ENCODE measurements at places on chromosomes 11 and 22.

DNA sequence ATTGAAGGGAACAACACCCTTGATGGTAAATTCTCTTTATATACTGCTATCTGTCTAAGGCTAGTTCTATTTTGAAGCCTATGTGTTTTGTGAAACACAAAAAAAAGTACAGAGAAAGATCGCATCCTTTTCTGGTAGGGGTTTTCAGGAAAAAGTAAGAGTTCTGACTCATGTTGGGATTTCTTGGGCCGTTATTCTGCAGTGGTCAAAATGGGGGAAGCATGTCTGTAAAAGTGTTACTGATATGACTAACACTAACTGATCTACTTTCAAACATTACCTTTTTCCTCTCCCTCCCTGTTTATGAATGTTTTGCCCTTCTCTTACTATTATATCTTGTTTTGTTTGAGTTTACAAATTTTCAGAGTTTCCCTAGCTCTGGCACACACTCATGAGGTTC lies 53.9 kb downstream of the CTNND1 start:
- no peak overlapping the region for H3K4me3 ChIP-seq
- DNase-seq, result no peak
- H3K27me3 ChIP-seq, result no peaks in the 10 kb centered on the region

DNA sequence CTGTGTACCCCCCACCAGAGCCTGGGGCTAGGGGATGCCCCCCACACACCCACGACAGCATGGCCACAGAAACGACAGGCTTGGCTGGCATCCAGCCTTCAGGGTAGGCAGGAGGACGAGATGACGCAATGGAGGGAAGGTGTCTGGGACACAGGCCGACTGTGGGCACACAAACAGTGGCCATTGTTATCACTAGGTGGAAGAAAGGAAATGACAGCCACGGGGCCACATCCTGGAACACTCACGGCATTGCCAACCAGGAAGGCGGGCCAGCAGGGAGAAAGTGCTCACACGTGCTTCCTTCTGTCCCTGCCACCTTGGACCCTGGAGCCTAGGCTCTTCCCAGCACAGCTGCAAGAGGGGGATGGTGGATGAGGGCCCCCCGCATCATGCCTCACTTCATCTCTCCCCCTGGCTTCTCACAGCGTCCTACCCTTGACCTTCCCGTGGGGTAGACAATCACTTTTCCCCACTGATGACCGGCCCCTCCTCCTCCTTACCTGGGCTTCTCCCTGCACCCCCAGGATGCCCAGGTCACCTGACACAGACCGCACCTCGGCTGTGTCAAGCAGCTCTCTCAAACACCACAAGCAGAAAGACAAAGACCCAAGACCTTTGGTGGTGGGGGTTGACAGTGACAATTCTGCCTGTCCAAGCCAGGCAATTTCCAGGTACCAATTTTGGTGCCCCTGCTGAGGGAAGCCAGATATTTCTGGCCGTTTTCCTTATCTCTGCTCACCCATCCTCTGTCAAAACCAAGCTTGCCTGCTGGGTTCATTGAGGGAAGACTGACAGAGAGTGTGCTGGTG lies 8.6 kb downstream of the PLA2G6 start:
- H3K27ac ChIP-seq, result no peak overlapping the region
- no peaks in the 10 kb centered on the region for H3K27me3 ChIP-seq

DNA sequence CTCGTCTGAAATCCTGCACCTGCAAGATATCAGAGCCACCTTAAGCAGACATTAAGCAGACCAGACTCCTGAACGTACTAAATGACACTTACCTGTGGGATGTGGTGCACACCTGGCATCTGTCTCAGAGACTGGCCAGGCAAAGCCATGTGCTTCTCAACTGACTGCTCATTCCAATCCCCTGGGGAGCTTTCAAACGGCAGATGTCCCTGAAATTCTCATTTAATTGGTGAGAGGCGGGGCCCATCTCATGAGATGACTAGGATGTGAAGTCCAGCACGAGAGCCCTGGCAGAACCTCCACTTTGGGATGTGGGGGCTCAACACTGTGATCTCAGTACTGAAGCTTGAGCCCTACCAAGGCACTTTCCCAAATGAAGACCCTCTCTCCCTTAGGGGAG lies 84.9 kb upstream of the HMGXB4 start:
- no peaks in the 10 kb centered on the region for H3K4me1 ChIP-seq
- peaks cover 22% of the 10 kb centered on the region for H3K27me3 ChIP-seq
- H3K27ac ChIP-seq, result no peak overlapping the region
- DNase-seq, result no peak
- H3K4me3 ChIP-seq, result no peak overlapping the region

DNA sequence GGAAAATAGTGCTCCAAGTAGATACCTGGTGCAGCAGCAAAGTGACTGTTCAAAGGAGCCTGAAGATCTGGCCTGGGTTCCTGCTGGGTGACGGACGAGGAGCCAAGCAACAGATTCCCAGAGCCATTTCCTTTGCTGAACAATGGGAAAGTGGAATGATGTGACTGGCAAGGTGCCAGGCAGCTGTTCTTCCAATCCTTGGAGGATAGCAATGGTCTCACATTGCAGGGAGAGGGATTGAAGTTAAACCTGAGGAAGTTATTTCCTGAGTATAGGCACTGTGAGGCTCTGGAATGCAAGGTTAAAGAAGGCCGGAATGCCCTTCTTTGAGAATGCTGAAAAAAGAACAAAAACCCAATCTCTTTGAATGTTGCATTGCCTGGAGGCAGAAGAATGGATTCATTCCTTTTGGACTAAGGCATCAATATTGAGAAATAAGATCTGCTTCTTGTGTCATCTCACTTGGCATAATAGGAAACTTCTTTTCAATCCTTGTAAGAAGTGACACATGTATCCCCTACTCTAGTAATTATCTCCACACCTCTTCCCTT lies 223.8 kb downstream of the BLID start:
- H3K27ac ChIP-seq, result peak overlapping the region; percentile 76
- H3K4me3 ChIP-seq, result no peak overlapping the region
- DNase-seq, result peak; percentile 44
- no peaks in the 10 kb centered on the region for H3K27me3 ChIP-seq

DNA sequence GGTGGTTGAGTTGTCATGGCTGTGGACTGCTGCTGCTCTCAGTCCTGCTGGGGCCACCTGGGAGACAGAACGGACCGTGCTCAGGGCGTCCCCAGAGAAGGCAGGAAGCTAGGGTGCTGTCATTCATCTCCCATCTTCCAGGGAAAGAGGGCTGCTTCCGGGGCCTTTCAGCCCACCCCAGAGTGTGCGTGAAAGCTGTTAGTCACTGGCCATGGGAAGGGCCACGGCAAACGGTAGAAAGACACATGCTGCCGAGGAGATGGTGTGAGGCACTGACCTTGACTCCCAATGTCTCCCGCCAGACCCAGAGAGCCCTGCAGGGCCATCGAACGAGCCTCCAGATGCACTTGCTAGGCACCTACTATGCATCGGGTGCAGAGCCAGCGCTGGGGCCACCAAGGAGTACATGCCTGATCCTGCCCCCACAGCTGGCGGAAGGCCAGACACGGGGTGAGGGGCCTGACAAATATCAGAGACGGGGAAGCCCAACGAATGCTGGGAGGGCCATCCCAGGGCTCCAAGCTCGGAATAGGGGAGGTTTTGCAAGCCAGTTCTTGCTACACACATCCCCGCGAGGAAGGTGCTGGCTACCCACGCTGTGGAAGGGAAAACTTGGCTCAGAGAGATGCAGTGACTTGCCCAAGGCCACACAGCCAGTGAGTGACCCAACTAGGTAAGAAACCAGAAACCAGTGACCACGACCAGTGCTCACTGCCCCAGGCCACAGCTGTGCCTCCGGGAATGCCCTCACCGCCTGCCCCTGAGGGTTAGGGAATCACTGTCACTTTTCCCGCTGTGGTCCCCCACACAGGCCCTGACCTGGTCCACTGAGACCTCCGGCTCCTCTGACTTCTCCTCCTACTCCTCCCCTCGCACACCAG lies 10.1 kb downstream of the RAC2 start:
- H3K36me3 ChIP-seq, result no peaks in the 10 kb centered on the region
- peaks cover 21% of the 10 kb centered on the region for H3K4me1 ChIP-seq
- DNase-seq, result no peak
- H3K27ac ChIP-seq, result no peak overlapping the region
- H3K27me3 ChIP-seq, result no peaks in the 10 kb centered on the region

DNA sequence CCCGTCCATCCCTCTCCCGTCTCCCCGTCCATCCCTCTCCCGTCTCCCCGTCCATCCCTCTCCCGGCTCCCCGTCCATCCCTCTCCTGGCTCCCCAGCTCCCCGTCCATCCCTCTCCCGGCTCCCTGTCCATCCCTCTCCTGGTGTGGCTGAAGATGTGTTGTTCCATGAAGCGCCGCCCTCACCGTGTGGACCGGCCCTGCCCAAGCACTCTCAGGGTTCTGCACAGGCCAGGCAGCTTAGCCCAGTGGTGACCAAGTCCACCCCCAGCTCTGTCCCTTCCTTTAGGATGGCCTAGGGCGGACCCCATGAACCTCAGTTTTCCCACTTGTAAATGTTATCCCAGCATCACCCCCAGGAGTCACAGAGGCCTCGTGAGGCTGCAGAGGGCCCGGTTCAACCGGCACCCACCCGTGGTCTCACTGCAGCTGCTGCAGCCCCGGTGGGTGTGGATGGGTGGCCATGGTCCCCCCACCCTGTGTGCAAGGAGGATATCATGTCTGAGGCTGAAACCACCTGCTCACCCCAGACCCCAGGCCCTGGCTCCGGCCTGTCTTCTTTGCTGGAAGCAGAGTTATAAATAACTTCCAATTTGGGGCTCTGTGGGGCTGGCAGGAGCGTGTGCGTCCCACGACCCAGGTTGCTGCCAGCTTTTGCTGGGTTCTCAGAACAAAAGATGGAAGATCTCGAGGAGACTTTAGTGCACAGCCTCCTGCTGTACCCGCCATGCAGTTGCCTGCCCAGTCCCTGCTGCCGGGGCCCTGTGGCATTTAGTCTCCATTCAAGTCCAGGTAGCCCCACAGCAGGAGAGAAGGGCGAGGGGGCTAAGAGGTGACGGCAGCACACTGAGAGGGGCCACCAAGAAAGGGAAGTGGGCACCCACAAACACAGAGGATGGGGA lies 1147.8 kb downstream of the BRD1 start:
- H3K4me3 ChIP-seq, result no peak overlapping the region
- H3K27me3 ChIP-seq, result peaks cover 91% of the 10 kb centered on the region
- no peaks in the 10 kb centered on the region for H3K4me1 ChIP-seq
- DNase-seq, result no peak

DNA sequence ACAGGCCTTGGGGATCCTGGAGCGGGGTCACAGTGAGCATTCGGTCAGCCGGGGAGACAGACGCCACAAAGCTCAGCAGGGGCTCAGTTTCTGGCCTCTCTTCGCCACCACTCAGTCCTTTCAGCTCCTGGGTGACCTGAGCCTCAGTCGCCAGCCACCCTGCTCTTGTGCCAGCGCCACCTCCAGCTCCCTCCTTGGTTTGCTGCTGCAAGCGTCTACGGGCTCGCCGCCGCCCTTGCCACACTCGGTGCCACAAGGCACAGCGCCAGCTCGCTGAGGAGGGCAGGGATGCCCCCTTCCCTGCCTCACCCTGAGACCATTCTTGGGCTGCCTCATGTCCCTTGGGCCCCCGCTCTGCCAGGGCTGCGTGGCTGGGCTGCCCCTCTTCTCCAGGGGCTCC lies 1.5 kb upstream of the EEF1G start:
- H3K27me3 ChIP-seq, result no peaks in the 10 kb centered on the region
- DNase-seq, result no peak
- peak overlapping the region; percentile 84 for H3K4me3 ChIP-seq
- no peak overlapping the region for H3K27ac ChIP-seq

DNA sequence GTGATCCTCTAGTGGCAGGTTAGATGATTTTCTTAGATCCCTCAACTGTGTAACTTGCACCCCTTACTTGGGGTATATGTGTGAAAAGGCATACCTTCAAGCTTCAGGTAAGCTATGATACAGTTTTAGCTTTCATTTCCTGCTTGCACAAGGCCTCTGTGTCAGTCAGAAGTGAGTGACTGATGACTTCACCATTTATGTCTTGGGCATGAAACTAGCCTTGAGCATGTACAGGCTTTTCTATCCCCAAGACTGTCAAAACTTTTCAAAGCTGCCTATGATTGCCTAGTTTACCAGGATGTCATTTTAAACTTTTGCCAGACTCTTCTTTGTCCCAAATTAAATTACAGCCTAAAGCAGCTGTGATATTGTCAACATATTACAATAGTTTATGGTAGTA lies 286.1 kb upstream of the CNTN5 start:
- DNase-seq, result no peak
- H3K27me3 ChIP-seq, result no peaks in the 10 kb centered on the region
- no peak overlapping the region for H3K27ac ChIP-seq

DNA sequence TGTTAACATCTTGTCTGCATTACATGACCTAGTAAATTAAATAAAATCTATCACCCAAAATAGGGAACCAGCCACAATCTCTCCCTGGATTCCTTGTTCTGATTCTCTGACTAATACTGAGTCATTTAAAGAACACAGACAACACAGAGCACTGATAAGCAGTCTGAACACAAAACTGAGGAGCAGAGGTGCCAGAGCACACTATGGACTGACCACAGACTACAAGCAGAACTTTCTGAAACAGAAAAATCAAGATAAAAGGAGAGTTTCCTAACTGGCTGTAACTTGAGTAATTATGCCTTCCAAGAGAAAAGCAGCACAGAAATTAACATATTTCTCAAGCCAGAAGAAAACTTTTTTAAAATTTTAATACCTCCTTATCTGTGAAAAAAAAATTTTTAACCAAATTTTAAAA lies 128.8 kb downstream of the SGSM3 start:
- peak overlapping the region; percentile 96 for H3K27ac ChIP-seq
- peaks cover 40% of the 10 kb centered on the region for H3K4me1 ChIP-seq
- DNase-seq, result peak; percentile 98

- DNase-seq, result no peak
- no peaks in the 10 kb centered on the region for H3K27me3 ChIP-seq
- H3K4me3 ChIP-seq, result no peak overlapping the region
Measured at GRCh38 chr22:21052715-21053459, 7.1 kb downstream of the LRRC74B start.

DNA sequence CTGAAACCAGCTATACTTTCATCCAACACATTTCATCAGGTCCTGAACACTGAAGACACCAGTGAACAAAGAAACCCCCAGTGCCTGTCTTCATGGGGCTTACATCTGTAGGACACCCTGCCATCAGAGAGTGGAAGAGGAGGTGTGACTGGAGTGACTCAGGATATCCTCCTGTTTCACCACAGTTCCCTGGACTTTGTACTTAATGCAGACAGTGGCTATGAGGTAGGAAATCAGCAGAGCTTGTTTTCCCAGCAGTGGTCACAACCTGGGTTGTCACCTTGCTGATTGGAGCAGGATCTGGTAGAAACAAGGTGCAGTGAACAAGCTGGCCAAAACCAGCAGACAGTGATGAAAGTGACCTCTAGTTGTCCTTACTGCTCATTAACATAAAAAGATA lies 128.8 kb downstream of the KIRREL3 start:
- H3K27me3 ChIP-seq, result peaks cover 2% of the 10 kb centered on the region
- H3K36me3 ChIP-seq, result no peaks in the 10 kb centered on the region
- no peak for DNase-seq
- no peak overlapping the region for H3K4me3 ChIP-seq
- no peaks in the 10 kb centered on the region for H3K4me1 ChIP-seq
- no peak overlapping the region for H3K27ac ChIP-seq

Measured in PC-9 (cell line).